Effector memory CD8-positive, alpha-beta T cell (primary cell): ENCODE measurements at places on chromosomes 3 and 15.

DNA sequence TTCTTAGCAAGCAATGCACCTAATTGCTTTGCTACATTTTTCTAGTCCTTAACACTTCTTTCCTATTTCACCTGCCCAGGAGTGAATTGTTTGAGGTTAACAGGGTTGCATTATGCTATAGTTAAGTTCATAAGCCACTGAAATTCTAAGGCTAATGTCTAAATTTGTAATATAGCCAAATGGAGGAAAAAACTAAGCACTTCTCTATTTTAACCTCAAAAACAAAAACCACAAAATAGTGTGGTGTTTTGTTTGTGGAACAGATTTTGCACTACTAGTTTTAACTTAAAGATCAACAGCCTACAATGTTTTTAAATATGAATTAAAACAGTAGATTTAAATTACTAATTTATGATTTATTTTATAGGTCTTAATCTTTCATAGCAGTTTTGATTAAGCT, 5.5 kb downstream of the ATOSA start:
- no peak for DNase-seq

DNA sequence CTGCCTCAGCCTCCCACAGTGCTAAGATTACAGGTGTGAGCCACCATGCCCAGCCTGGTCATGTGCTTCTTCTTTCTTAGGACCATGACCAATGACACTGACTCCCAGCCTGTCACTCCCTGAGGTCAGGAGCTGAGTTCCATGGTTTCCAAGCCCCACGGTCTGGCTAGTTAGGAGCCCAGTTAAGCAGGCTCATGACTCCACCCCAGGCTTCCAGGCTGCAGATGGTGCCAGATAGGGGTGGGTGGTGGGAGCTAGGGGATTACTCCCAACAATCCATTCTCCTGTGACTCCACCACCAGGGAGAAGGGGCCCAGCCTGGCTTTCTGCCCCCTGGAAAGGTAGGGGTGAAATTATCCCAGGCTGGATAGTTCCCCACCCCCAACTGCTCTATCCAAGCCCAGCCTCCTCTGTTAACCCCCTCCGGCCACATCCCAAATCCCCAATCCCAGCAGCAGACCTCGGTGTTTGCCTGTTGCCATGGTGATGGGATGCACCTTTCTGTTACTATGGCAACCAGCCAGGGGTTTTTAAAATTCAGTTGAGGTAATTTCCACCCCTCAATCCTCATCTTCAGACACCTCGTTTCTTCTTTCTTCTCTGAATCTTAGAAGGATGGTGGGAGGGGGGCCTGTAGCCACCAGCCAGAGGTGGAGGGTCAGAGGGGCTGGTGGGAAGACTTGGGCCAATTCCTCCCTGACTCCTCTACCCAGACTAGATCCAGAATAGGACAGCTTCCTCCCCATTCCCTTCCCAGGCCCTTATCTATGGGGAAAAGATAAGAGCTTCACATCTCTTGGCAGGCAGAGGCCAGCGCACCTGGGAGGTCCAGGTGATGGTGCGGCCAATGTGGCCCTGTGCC, 22.5 kb upstream of the SEMA3F start:
- no peak for DNase-seq

- DNase-seq, result no peak
Observed at GRCh38 chr3:40487172-40487571, 10.2 kb downstream of the ZNF619 start.

DNA sequence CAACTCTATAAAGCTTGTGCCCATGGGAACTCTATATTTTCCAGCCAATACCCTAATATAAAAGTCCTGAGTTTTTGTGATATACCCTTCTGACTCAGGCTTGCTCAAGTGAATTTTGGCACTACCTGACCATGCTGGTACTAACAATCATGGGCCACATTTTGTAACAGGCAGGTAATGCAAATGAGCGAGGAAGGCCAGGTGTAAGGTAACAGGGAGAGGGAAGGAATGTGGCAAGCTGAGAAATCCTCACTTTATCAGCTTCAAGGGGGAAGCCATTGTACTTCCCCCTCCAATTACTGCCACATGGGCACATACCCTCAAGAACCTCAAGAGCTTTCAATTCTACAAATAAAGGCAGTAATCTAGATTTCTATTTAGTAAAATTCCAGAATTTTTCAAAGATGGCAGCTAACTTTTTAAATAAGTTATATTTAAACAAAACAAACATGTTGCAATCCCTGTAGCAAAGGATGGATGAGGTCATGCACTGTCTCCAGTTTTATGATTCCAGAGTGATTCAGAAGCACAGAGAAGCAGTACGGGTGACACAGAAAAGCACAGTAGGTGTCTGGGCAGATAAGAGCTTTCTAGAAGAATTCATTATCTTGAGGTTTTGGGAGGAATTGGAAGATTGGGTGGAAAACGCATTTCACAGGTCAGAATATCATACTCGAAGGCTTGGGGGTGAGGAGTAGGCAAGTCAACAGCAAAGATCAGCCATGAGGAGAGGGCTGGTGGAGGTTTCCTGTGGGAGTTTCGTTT, 87.6 kb downstream of the FOXP1 start:
- DNase-seq, result no peak

DNA sequence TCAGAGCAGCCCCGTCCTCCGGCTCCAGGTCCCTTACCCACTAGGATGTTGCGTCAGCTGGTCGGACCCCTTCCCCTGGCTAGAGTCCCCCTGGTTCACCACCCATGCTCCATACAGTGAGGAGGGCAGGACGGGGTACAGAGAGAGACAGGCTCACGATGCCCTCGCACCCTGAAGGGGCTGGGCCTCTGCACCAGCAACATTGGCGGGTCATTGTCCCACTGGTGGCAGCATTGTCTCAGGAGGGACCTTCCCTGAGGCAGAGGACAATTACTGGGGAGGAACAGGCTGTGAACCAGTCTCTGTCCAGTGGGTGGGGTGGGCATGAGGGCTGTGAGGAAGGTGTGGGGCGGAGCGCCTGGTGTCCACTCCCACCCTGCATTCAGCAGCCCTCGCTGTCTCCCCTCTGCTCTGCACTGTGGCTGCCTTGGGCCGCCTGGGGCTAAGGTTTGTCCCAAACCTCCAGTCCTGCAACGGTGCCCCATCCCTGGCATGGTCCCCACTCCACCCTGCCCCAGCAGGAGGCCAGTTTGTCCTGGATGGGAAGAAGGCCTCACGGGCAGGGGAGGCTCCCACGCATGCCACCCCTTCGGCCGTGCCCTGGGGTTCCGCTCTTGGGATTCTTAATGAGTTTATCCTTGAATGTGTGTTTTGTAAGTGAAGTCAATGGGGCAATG, 48.0 kb upstream of the KLF13 start:
- no peak for DNase-seq

DNA sequence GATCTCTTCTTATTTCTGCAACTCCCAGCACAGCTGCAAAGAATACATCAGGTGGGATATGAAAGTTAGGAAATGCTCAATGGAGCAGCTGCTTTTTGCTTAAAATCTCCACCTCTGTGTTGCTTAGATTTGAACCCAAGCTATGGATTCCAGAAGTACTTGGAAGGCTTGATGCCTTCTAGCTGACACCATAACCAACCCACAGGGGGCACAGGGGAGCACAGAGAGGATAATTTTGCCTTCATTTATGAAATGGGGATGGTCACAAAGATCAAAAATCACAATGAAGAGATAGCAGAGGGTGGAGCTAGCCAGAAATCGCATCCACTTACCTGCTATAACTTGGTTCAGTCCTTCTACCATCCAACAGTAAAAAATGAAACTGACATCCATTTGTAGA, 75.7 kb downstream of the DUT start:
- DNase-seq, result no peak

DNA sequence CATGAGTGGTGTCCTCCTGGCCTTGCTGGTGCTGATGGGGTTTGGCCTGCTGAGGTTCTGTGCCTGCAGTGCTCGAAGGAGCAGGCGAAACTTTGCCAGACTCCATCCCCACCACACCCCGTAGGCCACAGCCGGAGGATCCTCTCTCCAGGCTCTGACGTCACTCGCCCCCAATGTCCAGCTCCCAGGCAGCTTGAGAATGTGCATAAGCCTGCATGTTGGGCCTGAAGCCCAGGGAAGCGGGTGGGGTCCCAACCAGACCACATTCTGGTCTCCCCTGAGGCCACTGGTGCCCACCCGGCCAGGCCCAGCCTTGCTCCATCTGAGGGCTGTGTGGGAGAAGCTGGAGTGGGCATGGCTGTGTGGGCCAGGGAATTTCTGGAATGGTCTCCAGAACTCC, 109.8 kb downstream of the ASB7 start:
- DNase-seq, result no peak

GRCh38 chr15:57220205-57220604, 156.1 kb upstream of the CGNL1 start:
- no peak for DNase-seq

DNA sequence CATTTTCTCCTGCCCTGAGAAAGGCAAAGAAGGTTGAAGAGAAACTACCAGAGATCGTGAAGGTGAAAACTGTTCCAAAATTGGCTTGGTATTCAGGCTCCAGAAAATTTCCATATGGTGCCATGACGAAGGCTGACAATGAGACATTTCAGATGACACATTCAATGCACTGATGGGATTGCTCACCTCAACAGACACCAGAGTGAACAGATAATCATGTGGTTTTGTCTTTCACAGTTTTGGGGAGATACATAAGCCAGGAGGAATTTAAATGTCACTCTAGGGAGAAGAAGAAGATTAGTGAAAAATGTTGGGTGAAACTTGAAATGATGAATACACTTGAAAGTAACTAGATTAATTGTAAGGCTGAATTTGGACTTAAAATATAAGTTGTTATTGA, 339.7 kb upstream of the EPHA3 start:
- DNase-seq, result no peak

DNA sequence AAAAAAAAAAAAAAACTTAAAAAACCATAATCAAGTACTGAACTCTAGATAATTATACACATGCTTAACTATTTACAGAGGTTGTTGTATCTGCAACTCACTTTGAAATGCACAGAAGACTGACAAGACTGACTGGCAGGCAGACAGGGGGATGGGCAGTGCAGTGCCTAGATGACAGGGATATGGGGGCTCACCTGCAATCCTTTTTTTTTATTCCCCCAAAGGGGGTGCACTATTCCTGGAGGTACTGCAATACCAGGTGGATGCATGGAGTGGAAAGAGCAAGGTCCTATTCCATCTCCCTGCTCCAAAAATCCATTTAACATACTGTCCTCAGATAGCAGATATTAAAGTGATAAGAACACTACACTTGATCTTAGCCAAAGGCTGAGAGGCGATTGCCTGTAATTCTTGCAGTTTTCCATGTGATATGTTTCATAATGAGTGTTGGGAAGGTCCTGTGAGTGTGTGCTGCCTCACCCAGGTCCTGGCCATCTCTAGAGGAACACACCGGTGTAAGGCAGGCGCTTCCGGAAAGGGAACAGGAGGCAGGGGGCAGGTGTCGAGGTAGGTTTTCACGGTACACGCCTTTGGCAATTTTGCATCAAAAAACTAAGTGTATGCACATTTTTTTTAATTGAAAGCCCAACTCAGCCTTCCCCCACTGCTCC, 22.7 kb downstream of the SEC61A1 start:
- DNase-seq, result no peak

- DNase-seq, result no peak
Observed at GRCh38 chr3:20743553-20744321, 557.7 kb upstream of the SGO1 start.

DNA sequence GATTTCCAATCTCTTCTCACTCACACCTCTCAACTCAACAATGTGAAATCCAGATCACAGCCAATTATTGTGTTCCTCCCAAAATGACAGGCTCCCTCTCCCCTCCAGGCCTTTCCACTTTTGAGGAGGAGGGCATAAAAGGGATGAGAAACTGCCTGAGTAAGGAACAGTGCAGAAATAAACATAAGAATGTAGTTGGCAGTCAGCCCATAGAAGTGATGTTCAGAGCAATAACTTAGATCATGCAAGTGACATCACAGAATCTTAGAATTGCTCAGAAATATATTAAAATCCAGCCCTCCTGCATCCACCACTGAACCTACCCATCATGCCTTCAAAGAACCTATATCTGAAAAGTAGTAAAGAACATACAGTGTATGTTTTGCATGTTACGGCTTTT, 299.4 kb upstream of the GADL1 start:
- DNase-seq, result no peak

DNA sequence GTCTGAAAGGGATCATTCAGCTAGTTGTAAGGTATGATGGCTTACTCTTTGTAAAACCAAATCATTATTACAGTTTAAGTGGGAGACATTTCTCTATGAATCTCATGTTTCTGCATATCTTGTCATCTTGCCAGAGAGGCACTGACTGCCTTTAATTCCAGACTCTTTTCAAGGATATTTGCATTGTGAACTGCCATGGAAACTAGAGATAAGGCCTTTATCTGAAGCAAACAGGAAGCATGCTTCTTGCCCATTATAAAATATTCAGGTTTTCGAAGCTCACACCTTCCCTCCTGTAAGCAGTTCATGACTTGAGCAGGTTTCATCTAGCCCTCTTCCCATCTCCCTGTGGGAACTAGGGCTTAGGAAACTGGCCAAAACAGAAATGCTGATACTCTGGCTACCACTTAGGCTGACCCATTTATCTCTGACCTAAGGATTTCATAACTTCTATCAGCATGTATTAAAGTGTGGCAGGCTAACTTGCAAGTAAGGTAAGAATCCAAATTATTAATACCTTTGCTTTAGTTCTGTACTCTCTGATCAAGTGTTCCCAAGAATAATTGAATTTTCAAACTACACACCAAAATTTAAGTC, 326.6 kb upstream of the ALCAM start:
- DNase-seq, result no peak

DNA sequence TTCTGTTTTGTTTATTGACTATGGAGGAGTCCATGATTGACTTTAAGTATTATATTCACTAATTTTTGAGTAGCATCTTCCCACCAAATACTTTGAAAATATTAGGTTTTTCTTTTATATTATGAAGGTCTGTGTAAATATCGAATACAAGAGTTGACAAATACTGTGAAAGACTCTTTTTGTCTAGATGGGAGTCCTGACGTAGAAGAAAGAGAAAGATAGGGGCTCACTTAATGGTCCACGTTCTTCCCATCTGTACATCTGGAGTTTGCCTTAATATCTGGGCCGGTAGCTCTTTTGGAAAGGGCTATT, 7.8 kb upstream of the UTS2B start:
- no peak for DNase-seq

- DNase-seq, result no peak
Observed at GRCh38 chr3:120854908-120855526, 53.0 kb upstream of the STXBP5L start.

- DNase-seq, result no peak
Observed at GRCh38 chr3:89932882-89933281, 825.5 kb downstream of the EPHA3 start.

DNA sequence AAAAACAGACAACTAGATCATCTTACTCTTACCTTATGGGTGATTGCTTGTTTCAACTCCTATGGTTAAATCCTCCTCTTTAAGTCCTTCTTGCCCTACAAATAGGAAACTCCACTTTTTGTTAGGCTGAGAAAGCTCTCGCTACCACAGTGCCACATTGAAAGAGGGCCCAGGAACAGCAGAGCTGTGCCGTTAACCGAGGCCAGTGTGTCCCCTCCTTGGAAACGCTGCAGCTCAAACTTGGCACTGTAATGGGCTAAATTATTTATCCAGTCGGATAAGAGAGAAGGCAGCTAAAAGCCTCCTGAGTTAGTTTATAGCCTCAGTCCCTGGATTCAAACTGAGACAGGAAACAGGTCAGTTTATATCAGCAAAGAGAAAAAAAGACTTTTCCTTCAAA, 46.1 kb downstream of the KBTBD12 start:
- DNase-seq, result no peak

- no peak for DNase-seq
Observed at GRCh38 chr15:84699538-84700191, 16.3 kb downstream of the SEC11A start.

- no peak for DNase-seq
Observed at GRCh38 chr3:72187131-72187530, 402.2 kb upstream of the PROK2 start.
